ENCODE measurements at places on chromosomes 3 and 15.
A peak's percentile ranks its signal among the peaks of the same experiment; 100 is the strongest.

GRCh38 chr3:126357295-126358037 lies at the start of gene KLF15:
Gene KLF15, minus strand, starts transcription at chr3:126357408. Its CDS starts 4,486 bp downstream, at chr3:126352922.
- DNase-seq, result peak; percentile 71

- no peak for DNase-seq
These were observed 808 bp downstream of the GK5 start for GRCh38 chr3:142224482-142225072.

DNA sequence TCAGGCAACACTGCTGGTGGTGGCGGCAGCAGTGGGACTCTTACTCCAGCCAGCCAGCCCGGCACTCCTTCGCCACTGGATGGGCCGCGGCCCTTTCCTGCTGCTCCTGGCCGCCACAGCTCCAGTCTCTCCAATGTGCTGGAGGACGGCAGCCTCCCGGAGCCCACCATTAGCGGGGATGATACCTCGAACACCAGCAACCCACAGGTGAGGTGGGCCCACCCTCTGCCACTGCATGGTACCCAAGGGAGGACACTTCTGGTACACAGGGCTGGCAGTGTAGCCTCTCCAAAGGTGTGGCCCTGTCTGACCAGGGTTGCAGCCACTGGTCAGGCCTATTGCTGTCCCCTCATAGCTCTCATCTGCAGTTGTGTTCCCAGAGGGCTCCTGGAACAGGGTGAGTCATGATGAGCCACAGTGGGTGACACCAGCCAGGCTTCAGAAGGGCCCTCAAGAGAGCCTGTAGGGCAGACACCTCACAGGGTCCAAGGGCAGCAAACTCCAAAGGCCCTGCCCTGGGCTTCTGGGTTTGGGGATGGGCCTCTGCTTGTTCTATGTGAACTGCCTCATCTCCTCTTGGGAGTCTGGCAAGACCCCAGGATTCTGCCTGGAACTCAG lies 20.8 kb downstream of the NBEAL2 start:
- no peak for DNase-seq

GRCh38 chr3:24451461-24452099 lies 43.1 kb downstream of the THRB start:
- no peak for DNase-seq

- no peak for DNase-seq
These were observed 1.4 kb downstream of the CD200R1 start for GRCh38 chr3:112973325-112974177.

DNA sequence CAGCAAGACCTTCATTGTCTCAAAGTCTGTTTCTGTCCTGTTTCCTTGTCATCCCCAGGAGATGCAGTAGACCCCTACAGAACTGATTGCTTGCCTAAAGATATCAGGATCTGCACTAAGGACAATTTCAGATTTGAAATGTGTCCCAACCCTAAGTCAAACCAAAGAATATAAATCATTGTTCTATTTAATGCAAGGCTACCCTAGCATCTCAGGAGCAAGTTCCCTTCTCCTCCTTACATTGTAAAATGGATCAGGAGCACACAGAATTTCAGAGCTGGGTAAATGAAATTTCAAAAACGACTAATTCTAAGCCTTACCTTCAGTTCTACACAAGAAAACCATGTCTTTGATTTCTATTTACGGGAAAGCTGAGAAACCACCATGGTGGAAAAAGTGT lies 360.9 kb upstream of the KCNH8 start:
- DNase-seq, result no peak

DNA sequence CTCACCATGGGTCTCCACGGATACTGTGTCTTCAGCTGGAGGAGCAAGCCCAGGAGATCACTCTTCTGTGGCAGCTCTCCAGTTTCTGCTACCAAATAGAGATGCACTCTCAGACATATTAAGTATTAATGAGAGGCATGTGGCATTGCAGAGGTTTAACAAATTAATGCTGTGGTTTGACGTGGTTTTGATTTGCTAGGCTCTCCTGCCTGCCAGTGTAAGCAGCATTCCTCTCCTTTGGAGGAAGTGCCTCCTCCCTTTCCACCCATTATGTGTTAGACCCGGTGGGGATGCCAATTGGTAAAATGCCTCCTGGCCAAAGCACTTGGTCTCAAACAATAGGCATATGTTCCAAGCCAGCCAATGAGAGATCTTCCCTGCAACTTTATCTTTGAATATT lies 124.8 kb downstream of the MYLK start:
- no peak for DNase-seq

DNA sequence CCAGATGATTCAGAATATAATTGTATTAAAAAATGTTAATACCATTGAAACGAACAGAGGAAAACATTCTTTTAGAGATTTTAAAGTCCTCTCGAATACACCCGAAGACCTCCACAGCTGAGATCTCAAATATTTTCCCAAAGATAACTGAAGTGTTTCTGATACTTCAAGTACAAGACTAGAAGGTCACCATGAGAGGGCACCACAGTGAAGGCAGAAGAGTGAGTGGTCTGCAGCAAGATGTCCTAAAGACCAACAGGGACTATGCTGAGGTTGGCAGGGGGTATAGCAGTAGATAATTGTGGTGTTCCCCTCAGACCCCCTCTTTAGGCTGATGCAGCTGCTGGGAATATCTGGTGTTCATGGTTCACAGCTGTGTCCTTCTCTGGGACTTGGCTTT lies 156.5 kb downstream of the PDCD6IP start:
- no peak for DNase-seq

DNA sequence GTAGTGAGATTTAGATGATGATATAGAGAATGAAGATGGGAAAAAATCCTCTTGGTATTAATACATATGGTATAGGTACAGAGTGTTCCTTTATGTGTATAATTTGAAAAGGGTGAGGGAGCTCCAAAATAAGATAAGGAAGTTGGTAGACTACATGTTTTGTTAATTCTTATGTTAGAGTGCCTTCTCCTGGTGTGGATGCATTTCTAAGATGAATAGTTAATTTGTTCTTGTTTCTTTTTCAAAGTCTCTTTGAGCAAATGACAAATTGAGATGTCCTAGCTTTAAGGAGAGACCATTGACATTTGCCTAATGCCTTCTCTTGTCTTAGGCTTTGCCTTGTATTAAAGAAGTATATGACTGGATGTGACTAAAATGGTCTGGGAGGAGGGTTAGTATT lies 34.1 kb downstream of the AKAP13 start:
- DNase-seq, result no peak

GRCh38 chr3:141940194-141940776 lies 63.8 kb downstream of the ATP1B3 start:
- DNase-seq, result no peak

DNA sequence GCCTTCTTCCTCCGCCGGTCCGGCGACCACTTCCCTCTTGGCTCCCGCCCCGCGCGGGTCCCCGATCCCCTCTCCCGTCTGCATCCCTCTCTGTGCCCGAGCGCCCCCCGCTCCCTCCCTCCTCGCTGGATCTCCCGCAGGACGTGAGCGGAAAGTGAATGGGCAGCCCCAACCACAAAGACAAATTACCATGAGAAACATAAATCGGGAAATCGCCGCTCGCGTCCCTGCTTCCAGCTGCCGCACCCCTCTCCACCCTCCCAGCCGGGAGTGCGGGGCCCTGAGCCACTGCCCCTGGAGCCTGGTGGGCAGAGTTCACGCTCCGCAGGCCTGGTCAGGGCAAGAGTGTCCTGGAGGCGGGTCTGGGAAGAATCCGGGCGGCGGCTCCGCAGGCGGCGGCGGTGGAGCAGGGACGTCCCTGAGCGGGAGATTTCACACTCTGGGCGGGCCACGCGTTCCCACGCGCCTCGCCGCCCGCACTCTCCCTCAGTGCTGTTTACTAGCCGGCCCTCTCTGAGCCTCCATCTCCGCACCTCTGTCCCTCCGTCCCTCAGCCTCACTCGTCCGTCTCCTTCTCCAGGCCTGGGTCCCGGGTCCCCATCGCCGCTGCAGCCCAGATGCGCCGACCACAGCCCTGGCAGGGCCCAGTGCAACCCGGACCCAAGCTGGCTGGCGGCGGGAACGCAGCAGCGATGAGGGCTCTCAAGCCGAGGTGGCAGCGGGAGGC lies 835 bp downstream of the SEMA5B start:
- no peak for DNase-seq

- DNase-seq, result no peak
These were observed 621.5 kb upstream of the SEMA6D start for GRCh38 chr15:47095833-47096232.

Data from stimulated activated CD8-positive, alpha-beta memory T cell treated with anti-CD3 and anti-CD28 coated beads, Interleukin-15, amount 100 ng/mL, for 24 hours (primary cell).